ENCODE measurements at places on chromosomes 5 and 9. TPM values are rescaled to one million over a fixed set of nuclear protein-coding genes. Genes with fewer than 3 reads are reported as not detected.
A peak's percentile ranks its signal among the peaks of the same experiment; 100 is the strongest.

- no peak for DNase-seq
Observed at GRCh38 chr9:94140791-94141790, 56.8 kb downstream of the PTPDC1 start.

GRCh38 chr5:155885199-155885598 lies 441.8 kb upstream of the SGCD start:
- no peak for DNase-seq

GRCh38 chr5:173451031-173451430 lies 122.8 kb upstream of the STC2 start:
- no peak for DNase-seq

- no peak for DNase-seq
Observed at GRCh38 chr9:127086771-127087170, 35.7 kb downstream of the ANGPTL2 start.

DNA sequence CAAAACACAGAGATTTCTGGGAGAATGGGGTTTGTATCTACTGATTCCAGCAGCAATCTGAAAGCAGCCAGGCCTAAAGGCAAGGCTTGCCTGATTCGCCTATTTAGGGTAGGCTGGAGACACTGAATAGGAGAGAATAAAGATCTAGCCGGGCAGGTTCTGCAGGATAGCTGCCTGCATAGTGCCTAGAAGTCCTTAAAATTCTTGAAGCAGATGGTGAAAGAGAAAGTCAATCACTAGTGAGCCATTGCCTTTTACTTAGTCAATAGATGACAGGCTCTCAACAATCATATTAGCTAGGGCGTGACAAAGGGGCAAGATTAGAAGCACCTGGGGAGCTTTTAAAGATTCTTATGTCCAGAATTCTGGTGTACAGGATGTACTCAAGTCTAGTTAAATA lies 522.7 kb downstream of the HTR1A start:
- DNase-seq: no peak

DNA sequence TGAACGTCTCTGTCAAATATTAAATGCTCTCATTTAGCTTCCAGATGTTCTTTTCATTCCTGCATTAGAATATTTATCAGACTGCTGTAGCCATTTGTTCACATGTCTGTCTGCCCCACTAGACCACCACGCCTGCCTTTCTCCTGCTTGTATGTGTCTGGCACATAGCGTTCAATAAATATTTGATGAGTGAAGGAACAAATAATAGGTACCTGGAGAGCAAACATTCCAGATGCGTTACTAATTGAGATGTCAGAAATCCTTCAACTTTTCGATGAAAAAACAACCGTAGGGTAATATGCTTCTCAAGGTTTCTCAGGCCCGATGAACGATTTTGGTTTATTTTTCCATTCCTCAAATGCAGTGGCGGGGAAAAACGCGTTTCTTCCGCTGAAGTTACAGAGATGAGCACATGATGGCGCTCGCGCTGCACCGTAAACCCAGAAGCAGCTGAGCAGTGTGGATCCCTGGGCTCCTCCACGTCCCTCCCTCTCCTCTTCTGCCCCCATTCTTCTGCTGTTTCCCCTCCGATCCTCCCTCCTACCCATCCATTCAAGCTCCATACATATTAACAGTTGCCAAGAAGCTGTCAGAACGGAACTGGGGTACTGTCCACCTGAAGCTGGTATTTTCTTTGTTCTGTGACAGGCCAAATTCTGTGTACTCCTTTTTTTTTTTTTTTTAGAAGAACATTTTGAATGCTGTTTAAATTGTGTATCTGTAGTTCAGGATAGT lies 245.4 kb downstream of the MPDZ start:
- peak; percentile 58 for DNase-seq

DNA sequence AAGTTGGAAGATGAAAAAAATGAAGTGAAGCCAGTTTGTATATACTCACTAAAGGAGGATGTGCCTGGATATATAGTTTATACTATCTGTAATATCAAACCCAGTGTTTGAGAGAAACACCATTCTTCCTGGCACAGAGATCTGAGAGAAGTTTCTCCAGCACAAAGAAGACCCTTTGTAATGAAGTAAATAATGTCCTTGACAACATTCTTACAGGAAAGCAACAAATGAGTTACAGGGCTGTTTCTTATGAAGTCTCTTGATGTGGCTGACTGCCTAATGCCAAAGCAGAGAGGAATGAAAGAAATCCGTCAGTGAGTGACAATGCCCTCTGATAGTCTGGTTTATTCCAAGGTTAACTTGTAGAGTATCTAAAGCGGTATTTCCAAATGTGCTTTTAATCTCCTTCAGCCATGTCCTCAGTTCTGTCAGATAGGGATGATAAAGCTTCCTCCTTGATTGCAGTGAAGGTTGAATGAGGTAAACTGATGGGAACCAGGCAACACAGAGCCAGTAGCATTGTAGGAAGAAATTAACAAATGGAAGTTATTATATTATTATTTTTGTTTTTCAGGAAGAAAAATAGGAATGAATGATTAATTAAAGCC lies 123.1 kb upstream of the ZNF608 start:
- DNase-seq: no peak

DNA sequence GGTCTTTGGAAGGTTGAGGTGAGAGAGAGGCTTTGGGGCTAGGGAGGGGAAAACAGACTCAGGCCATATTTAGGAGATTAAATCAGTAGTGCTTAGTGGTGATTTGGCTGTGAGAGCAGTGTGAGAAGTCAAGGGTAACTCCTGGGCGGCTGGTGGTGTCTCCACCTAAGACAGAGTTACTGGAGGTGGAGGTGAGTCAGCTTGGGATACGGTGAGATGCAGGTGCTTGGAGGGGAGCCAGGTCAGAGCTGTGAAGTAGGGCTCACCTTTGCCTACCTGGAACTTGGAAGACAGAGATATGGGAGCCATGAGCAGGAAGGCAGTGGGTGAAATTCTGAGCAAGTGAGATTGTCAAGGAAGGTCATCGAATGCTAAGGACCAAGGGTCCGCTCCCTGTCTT lies 24.5 kb downstream of the RGS3 start:
- DNase-seq: no peak

DNA sequence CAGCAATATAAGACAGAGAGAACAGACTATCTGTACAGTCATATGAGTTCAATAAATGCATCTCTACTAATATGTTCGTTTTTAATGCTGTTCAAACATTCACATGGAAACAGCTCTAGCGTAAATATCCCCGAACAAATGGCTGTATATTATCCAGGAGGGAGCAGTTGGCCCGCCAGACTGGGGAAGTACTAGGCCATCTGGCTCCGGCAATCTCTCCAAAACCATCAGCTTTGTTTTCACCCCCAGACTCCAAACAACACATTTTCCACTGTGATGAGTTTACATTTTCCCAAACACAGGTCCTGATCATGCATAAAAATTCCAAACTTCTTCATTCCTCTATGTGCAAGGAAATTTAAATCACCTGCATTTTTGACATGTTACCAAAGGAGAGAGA lies 8.7 kb downstream of the EBF1 start:
- no peak for DNase-seq

DNA sequence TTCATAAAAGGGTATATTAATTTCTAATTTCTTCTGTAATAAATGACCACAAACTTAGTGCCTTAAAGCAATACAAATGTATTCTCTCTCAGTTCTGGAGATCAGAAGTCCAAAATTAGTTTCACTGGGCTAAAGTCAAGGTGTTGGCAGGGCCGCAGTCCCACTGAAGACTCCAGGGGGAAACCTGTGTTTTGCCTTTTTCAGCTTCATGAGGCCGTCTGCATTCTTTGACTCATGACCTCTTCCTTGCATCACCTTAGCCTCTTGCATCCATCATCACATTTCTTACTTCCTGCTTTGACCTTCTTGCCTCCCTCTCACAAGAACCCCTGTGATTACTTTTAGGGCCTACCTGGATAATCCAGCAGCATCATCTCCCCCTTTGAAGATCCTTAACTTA lies 42.0 kb upstream of the ALDH1B1 start:
- DNase-seq: no peak

- no peak for DNase-seq
Observed at GRCh38 chr5:160270704-160271103, 41.4 kb downstream of the FABP6 start.

The FAM169A gene
- polyA plus RNA-seq: 14.5 TPM

The CDKN2B gene
- 0.72 TPM for polyA plus RNA-seq

The MAPKAP1 gene
- polyA plus RNA-seq: 73.3 TPM

The PCDHGC5 gene
- 0.22 TPM for polyA plus RNA-seq

The MYMK gene
- polyA plus RNA-seq: not detected

The FREM1 gene
- polyA plus RNA-seq: 154 TPM

The FGFR4 gene
- 64.8 TPM for polyA plus RNA-seq

The ARSI gene
- polyA plus RNA-seq: 2.5 TPM

The GLRA1 gene
- not detected for polyA plus RNA-seq
